ENCODE measurements at places on chromosomes 7 and 10.

GRCh38 chr10:104935656-104936055 lies 294.6 kb downstream of the SORCS3 start:
- no peak for DNase-seq

- no peak for DNase-seq
Measured at GRCh38 chr7:138661069-138661635, 40.0 kb downstream of the SVOPL start.

DNA sequence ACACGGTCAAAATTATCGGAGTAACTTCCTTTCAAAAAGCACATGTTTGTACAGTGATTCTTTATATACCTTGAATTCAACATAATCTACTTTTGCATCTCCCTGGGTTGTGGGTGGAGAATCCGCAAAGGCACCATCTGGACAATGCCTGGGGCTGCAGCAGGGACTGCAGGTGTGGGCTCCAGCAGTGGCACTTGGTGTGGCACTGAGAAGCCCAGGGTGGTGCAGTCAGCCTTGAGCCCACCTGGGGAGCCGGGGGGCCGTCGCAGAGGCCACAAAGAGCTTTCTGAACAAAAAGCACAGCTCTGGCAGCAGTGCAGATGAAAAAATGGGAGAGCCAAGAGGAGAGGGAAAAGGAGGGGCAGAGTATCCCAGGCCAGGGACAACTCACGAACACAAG lies 22.2 kb downstream of the PARD3 start:
- DNase-seq: no peak

DNA sequence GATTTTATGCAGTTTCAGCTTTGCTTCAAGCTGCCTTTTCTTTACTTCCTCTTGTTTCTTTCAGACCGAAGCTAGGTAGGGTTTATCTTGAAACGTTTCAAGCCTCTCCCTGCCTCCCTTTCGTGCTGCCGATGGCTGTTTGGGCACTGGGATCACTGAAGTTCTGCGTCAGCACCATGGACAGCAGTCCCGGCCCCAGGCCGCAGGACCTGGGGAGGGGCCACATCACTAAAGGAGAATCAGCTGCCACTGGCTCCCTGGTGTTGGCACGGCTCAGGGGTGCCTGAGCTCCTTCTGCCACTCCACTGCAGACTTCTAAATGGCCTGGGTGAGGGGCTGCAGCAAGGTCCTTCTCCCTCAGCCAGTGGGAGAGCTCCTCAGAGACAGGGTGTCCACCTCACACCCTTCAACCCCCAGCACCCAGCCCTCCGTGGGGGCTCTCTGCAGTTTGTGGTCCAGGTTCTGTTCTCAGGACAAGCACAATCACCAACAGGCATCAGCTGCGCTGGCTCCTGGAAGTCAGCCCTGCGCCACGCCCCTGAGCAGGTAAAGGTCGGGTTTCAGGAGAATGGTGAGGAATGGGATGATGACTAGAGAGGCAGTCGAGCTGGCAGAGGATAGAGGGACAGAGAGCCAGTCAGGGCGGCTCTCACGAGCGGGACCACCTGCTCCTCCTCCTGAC lies 387.2 kb downstream of the TCERG1L start:
- DNase-seq: no peak

DNA sequence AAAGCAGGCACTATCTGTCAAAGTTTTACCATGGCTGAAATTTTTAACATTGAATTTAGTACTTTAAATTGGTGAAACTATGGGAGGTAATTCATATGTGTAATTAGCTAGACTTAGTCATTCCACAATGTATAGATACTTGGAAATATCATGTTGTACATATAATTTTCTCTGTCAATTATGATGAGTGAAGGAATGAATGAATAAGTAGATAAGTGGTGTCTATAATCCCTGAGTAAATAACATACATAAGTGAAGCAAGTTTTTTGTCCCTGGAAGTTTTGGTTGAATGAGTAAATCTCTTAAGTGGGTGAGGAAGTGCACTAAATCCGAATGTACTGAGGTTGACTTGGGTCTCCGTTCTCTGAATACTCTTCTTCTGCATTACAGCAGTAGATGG lies 201.0 kb downstream of the CSTF2T start:
- no peak for DNase-seq

DNA sequence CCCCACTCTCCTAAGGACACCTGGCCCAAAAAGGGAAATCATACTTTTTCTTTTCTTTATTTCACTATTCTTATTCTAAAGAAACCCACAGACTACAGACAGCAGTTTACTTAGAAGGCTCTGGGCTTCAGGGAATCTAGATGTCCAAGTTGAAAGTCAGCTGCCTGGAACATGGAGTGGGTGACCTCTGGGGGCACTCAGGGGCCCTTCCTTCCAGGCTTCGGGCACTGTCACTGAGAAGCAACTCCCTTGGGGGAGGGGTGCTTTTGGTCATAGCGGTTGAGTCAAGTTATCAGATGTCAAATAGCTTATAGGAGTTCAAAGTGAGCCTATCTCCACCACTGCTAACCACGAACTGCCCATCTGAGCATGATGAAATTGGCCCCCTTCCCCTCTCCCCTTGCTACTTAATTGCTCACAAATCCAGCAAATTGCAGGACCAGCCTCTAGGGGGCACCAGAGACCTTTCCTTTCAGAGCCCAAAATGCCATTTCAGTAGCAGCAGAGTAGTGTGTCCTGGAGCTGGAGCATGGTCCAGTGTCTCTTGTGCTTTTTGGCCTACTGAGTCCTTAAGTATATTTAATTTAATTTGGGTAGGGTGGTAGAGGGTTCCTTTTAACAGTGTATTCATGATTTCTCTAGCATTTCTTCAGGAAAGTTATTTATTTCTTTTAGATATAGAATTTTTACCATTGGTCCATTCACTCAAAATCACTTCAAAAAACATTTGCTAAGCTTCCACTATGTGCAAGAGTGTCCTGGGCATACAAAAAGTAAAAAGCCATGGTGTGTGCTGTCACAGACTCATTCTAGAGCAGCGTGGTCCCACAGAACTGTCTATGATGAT lies 463.8 kb downstream of the KCNMA1 start:
- peak; percentile 56 for DNase-seq

Measured in SW 1271 (cell line).